ENCODE measurements at places on chromosomes 7 and 10.

- DNase-seq: no peak
These were observed 9.3 kb upstream of the RTKN2 start for GRCh38 chr10:62277971-62278370.

DNA sequence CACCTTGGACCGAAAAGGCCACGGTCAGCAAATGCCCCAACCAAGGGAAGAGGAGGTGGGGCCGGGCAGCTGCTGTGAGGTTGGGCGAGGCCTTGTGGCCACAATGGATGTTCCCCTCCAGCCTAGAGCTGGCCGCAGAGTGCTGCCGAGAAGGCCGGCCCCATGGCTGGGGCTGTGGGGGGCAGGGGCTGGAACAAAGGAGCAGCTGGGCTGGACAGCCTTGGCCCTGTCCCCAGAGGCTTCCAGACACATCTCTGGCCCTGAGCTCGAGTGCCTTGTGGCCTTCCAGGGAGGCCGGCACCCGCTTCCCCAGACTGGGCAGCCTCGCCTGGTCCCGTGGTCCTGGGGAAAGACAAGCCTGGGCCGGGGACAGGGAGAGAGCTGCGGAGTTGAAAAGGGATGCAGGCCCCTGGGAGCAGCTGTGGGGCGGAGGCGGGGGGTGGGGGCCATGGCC is 88.0 kb downstream of the PDGFA start:
- no peak for DNase-seq

DNA sequence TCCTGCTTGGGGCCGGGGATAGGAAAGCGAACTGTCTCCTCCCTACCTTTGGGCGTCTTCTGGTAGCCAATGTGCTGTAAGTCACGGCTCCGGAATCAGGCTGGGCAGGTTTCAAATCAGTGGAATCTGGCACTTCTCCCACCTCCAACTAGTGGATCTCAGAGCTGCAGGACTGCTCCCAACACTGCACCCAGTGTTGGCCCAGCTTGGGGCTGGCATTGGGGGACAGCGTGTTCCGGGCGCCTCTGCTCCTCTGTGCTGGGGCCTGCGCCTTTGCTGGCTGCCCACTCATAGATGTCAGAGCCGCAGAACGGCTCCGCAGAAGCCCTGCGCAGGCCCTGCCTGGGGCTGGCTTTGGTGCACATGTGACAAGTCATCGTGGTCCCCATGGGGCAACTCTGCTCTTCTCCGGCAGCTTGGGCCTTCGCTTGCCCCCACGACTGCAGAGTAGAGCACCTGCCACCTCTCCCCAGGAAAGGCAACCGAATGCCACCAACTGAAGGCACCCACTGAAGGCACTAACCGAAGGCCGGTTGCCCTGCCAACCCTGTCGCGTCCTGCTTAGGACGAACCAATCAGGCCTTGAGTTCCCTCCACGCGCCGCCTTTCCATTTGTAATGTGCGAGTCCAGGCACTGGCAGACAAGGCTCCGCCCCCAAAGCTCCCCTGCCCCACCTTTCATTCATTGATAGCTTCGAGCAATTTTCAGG is 85.5 kb upstream of the ABI1 start:
- DNase-seq: no peak

DNA sequence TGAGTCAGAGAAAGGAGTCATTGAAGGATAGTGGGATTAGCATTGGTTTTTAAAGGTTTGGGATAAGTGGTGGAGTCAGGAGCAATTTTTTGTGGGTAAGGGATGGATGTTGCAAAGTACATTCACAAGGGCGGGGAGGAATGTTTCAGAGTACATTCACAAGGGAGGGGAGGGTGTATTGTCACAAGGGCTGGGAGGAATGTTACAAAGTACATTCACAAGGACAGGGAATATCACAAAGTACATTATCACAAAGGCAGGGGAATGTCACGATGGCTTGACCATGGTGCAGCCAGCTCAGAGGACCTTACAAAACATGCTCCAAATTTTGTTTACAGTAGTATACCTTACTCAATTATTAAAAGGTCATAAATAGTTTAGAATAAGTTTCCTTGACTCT is 30.3 kb downstream of the C1GALT1 start:
- DNase-seq: no peak

- DNase-seq: no peak
These were observed 19.8 kb upstream of the CLDN4 start for GRCh38 chr7:73810998-73811360.

DNA sequence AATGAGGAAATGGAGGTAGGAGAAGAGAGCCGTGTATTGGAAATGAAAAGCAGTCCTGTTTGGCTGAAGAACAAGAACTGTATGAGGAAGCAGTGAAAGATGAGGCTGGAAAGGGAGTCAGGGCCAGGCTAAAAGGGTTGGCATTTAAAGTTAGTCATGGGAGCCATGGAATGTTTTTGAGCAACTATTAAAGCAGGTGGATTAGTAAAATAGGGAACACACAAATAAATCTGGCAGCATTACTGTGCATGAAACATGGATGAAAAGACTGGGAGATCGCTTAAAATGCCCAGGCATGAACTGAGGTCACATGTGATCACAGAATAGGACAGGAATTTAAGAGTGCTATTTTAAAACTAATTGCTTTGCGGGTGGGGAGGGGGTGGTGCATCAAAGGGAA is 1.4 kb upstream of the IFRD1 start:
- DNase-seq: peak; percentile 4

DNA sequence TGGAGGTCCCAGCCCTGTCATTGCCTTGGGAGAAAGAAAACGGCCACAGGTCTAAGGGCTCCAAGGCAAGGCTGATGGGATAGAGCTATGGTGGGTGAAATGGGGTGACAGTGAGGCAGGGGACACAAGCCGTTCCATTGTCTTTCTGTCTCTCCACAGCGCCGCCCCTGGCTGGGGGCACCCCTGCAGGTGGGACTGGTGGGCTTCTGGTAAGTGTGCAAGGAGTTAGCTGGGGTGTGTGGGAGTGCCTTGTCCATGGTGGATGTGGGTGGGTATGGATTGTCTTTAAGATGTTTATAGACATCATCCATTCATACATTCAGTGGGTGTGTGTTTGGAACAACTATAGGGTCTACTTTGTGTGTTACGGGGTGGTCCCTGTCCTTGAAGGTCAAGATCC is 7.5 kb downstream of the SFXN3 start:
- no peak for DNase-seq

GRCh38 chr7:81684514-81685269 is 85.2 kb downstream of the HGF start:
- peak; percentile 98 for DNase-seq

- DNase-seq: no peak
These were observed 258.1 kb downstream of the RPS24 start for GRCh38 chr10:78291722-78292121.

- DNase-seq: no peak
These were observed 1040.0 kb downstream of the SORCS3 start for GRCh38 chr10:105681051-105681450.

DNA sequence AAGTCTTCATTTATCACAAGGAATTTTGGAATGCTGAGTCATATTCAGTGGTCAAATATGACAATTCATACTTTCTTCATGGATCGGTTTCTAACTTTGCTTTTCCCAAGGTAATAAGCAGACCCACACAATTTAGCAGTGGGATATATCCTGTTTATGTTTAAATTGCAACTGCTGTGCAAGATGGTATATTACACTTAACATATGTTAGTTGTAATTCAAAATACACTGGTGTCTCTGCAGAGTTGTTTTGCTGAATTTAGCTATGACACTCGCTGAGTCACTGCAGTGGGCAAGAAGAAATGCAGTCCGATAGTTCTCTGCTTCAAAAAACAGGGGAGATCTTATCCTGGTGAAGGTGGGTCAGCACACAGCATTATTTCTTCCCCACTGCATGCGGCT is 194.8 kb upstream of the PTN start:
- peak; percentile 81 for DNase-seq

DNA sequence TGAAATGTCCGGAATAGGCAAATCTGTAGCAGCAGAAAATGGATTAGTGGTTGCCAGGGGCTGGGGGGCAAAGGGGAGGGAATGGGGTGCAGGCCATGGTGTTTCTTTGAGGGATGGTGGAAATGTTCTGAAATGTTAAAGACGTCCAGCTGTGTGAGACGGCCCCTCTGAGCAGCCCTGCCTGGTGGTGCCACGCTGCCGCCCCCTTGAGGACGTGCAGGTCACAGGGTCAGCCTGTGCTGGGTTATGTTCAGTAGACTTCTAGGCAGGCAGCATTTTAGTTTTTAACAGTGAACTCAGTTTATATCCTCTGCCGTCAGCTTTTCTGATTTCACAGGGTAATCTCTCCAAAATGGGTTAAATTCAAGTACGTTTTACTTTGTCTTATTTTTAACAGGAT is 9.4 kb downstream of the NUB1 start:
- DNase-seq: no peak

DNA sequence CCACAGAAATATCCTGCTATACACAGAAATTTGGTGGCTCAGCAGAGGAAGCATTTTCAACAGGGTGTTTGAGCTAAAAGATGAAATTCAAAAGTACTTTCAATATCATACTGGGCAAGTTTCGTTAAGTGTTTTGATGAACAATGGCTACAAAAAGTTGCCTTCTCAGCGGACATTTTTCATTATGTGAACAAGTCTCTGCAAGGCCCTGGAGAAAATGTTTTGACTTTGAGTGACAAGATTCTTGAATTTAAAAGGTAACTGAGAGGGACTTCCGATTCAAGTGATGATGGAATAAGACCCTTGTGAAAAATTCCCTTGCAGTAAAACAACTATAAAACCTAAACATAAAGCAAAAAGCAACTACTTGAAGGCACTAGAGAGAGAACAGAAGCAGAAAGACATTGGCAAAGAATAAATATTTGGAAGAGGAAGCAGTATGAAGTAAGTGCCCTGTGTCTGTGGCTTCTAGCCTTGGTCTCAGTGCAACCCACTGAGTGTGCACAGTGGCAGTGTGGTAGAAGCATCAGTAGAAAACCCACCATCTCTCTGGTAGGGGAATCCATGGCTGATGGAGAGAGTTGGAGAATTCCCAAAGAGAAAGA is 62.5 kb upstream of the NAMPT start:
- no peak for DNase-seq

- DNase-seq: no peak
These were observed 72.0 kb upstream of the FAM20C start for GRCh38 chr7:120164-120991.

- no peak for DNase-seq
These were observed 169.3 kb upstream of the AGK start for GRCh38 chr7:141381794-141382427.

GRCh38 chr7:151666886-151667285 is 147.2 kb upstream of the RHEB start:
- DNase-seq: no peak

DNA sequence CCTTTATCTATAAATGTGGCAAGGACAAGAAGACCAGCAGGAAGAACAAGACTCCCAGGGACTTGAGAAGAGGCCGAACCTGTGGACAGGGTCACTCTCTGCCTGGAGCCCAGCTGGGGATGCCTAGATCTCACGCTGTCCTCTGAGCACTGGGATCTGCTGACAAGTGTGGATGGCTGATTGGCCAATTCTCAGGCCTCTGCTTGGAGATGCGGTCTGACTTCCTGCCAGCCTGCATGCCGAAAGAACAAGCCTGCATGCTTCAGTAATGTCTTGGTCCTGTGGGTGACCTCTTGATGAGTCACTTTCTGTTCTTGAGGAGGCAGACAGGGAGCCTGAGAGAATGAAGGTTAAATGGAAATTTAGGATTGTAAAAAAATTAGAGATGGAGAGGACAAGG is 84.7 kb downstream of the TMEM178B start:
- peak; percentile 87 for DNase-seq

- no peak for DNase-seq
These were observed 13.9 kb downstream of the PAX2 start for GRCh38 chr10:100759331-100759730.

GRCh38 chr7:55484241-55484640 is 88.1 kb downstream of the VOPP1 start:
- peak; percentile 32 for DNase-seq

DNA sequence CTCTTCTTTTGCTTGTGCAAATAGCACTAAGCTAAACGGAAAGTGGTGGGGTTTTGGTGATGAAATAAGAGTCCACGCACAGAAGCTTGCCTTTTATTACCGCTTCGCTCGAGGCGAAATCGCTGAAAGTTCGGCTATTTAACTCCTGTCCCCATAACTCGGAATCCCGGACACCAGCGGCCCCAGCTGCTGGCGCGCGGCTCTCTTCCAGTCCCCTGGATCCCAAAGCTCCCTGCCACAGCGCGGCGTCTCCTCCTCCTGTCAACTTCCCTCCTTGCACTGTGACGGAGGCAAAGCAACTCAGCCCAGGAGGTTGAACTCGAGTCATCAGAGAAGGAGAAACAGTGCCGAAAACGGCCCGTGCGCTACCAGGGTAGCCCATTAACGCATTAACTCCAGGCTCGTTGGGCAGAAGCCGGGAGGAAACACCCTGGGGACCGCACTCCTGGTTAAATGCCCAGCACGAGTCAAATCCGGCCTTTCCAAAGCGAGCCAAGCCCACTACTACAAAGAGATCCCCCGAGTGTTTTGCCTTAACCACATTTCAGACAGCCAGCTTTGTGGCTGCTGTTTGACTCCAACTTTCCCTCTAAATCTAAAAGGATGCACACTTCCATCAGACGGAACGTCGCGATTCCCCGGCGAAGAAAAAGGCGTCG is 1.3 kb downstream of the SEMA3D start:
- DNase-seq: peak; percentile 59

DNA sequence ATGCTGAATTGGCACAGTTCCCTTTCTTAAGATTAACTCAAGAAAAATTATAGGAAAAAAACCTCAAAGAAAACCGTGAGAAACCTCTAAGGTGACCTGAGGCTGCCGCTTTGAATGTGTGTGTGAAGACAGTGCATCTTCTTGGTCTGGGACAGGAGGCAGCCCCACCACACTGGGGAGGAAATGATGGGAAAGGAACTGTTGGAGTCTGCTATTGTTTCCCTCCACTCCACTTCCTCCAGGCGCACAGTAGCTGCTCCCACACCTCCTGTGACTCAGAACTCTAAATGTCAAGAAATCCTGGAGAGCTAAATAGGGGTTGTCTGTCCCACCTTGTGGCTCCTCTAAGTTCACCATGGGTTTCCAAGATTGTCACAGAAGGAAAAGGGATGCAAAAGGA is 179.4 kb downstream of the PDE1C start:
- DNase-seq: no peak

DNA sequence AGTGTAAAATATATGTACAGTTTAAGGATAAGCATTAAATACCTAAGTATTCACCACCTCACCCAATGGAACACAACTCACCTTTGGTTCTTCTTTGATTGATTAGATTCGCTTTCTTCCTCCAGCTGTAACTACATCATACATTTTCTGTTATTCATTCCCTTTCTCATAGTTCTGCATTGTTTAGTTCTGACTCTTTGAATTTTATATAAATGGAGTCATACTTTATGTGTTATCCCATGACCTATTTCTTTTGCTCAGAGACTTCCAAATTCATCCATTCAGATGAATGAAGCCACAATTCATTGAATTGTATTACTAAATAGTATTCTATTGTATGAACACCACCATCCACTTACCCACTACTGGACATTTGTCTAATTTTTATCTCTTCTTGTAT is 12.3 kb downstream of the THNSL1 start:
- no peak for DNase-seq
